ENCODE measurements at places on chromosomes 3 and 15. TPM values are rescaled to one million over a fixed set of nuclear protein-coding genes. Genes with fewer than 3 reads are reported as not detected.

Gene RETNLB
- total RNA-seq: not detected

Gene SPTSSB
- 3.7 TPM for total RNA-seq

Gene EXD1
- total RNA-seq: 0.15 TPM

Gene FBXO40
- not detected for total RNA-seq

Gene LSG1
- total RNA-seq: 72.9 TPM

DNA sequence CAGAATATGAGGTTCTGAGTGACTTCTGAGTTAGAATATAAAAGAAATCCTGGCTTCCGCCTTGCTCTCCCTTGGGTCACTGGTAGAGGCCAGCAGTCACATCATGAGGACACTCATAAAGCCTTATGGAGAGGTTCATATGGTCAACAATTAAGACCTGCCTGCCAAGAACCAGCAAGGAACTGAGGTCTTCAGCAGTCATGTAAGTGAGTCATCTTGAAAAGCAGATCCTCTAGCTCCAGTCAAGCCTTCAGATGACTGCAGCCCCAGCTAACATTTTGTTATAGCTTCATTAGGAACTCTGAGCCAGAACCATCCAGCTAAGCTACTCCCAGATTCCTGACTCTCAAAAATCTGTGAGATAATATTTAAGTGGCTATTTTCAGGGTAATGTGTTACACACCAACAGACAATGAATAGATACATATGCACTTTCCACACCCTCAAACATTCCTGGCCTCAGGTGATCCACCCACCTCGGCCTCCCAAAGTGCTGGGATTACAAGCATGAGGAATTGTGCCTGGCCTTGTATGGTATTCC lies 447.2 kb downstream of the SHQ1 start:
- DNase-seq: no peak

Gene NR2F2
- total RNA-seq: 53.7 TPM

DNA sequence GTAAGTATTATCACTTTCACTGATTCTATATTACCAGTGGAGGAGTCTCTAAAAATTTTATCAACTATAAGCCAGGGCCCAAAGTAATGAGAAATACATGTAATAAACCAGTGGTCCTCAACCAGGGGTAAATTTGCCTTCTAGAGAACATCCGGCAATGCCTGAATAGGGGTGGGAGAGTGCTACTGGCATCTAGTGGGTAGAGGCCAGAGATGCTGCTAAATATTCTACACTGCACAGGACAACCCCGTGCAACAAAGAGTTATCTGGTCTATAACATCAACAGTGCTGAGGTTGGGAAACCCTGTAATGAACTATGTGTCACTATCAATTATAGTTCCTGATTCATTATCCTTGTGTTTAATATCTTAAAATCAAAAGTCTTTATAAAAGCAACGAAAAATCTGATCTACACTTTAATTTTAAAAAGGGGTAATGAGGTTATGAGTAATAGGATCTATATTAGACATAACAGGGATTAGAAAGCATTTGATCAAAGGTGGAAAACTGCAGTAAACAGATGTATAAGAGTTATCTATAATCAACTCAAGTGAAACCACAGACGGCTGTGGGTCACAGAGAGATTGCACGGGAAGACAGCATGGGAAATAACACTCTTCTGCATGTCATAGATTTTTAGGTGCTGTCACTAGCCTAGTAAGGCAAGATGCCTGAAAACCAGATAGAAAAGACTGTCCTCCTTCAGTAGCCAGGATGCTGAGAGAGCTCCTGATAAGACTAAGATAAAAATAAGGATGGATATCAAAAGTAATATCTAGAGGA lies 2.0 kb downstream of the LYSMD2 start:
- DNase-seq: no peak

DNA sequence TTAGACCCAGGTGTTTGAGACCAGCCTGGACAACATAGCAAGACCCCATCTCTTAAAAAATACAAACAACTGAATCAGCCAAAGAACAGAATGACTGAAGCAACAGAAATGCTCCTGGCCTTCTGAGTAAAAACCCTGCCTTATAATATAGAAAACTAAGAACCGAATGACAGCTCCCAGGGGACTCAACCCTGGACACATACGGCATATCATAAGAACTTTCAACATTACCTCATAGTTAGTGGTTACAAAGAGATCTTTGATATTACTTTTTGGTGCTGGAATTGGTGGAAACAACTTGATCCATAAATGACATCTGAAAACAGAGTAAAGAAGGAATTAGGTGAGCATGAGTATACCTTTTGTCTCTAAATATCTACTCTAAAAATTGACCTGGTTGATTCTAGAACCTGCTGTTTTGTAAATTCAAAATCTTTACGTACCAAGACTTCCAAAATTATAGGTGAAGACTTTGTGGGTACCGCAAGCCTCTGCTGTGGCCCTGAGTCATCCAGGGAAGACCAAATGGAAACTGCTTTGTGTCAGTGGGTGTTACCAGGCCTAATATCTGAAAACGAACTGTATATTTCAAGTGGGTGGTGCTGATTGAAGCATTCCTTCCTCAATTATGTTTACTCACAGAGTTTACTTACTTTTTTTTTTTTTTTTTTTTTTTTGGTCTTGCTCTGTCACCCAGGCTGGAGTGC lies 35.5 kb downstream of the IL5RA start:
- no peak for DNase-seq

DNA sequence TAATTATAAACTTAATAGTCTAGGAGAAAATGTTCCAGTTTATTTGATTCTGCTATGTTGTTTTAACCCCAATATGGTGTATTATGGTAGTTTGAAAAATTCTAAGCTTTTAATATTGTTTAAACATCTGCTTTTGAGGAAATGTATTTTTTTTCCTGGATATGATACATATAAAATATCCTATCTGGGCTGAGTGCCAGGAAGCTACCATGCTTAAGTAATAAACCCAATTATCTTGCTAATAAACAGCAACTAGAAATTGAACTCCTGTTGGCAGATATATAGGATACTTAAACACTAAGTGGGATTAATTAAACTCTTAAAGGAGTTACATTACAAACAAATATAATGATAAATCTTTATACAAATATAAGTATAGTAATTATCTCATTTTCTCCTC lies 293.7 kb upstream of the GRM7 start:
- DNase-seq: no peak

DNA sequence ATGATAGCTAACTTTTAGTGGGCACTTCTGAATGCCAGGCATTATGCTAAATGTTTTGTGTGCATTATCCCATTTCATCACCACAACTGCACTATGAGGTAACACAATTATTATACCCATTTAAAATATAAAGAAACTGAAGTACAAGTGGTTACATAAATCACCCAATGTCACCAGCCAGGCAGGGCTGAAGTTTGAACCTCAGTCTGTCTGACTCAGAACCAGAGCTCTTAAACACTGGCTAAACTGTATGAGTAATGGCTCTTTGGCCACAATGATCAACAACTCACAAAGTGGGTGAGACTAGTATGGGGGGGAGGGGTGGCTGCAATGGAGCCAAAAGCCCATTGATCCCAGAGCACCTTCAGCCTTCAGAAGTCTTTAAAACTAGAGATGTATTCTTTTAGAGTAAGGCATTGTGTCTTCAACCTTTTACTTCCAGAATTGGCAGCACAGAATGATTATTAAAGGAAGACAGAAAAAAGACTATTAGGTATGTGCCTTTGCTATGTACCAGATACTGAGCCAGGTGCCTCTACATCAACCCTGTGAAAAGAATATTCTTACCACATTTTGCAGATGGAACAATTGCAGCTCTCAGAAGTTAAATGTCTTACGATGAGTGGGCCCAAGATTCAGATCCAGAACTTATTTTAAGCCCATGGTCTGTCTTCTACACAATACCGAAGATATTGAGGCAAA lies 166.9 kb downstream of the UACA start:
- peak; percentile 20 for DNase-seq

GRCh38 chr3:89184151-89184995 lies 77.0 kb downstream of the EPHA3 start:
- no peak for DNase-seq

Gene EOMES
- total RNA-seq: 2.5 TPM

DNA sequence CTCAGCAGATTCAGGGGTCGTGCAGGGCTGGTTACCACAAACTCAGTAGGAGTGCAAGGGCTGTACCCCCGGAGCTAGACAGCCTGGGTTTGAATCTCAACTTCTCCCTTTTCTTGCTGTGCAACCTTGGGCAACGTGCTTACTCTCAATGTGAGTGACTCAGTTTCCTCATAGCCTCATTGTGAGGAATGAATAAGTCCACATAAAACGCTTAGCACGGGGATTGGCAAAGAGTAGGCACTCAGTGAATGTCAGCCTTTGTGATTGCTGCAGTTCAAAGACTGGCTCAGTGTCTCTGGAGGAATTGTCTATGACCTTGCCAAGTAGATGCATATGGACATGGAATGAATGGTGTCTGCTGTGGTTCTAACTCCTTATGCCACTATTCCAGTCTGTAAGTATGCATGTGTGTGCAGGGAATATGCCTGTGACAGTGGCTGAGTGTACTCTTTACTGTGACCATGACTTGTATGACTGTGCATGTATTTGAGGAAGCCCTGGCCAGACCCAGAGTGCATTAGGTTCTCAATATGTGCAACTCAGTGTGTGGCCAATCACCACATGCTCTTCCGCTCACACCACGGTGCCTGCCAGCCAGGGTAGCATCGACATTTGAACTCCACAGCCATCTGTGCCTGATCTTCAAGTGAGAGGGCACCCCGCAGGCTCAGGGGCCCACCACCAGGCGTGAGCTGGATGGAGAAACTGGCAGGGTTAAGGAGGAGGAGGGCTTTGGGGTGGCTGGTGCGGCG lies 900 bp upstream of the HYAL3 start:
- no peak for DNase-seq

DNA sequence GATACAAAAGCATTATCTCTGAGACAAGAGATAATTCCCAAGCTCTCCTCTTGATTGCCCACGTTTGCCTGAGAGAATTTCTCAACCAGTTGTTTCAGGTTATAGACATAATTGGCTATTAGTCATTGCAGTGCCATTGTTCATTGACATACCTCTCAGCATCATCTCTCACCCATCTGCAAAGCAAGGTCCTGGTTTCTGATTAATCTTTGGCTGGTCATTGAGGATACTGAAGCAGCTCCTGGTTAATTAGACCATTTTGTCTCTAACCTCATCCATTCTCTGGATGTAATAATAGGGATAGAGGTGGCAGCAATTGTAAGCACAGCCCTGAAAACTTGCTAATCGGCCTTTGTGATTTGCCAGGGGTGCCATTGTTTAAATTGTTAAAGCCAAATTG lies 104.2 kb downstream of the CNTN6 start:
- DNase-seq: no peak

DNA sequence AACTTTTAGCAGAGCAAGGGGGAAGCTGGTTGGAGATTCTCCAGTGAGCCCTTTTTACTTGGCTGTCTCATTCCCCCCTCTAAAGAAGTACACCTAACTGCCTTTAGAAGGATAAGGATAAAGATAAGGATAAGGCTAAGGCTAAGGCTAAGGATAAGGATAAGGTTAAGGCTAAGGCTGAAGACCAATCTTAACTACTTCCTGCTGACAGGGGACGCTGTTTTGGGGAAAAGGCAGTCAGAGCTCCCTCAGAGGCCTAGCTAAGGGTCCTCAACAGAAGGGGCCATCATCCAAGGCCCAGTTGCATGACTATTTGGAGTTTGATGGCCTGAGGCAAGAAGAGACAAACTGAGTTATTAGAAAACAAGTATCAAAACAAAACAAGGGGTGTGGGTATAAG lies 94.3 kb upstream of the ARPP21 start:
- DNase-seq: no peak

Gene MLF1
- 51.4 TPM for total RNA-seq

DNA sequence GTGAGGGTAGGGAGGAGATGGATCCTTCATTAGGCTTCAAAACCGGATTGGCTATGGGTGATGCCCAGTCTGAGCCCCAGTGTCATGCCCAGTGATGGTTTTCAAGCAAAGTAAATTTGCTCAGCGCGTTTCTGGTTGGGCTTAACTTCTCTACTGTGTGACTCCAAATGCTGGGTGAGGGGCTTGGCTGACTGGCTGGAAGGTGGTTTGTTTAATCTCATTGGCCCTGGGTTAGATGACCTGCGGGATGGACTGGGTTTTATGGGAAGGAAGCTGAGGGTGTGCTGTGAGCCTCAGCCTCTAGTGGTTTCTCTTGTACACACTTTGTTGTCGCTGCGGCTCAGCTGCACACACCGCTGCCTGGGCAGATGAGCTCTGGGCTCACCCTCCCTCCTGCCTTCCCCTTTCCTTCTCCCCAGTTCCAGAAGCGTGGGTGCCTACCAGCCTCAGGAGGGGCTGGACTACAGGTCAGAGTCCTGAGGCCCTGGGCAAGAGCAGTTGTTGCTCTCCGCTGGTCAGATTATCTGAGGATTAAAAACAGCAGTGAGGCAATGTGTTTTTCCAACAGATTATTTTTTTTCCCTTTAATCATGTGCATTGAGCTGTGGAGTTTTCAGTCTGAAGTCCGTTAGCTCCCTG lies 18.6 kb downstream of the PDIA5 start:
- DNase-seq: no peak

Gene RPL4
- 2,268 TPM for total RNA-seq

- DNase-seq: no peak
Observed at GRCh38 chr3:29597376-29598008, 316.6 kb downstream of the RBMS3 start.

GRCh38 chr15:38187630-38188313 lies 64.9 kb upstream of the SPRED1 start:
- DNase-seq: no peak

GRCh38 chr15:96521386-96521785 lies 190.9 kb downstream of the NR2F2 start:
- no peak for DNase-seq

Gene LMAN1L
- not detected for total RNA-seq

- DNase-seq: no peak
Observed at GRCh38 chr15:50358845-50359244, 3.8 kb upstream of the GABPB1 start.

Measured in Panc1 (cell line).